CD4-positive, alpha-beta T cell treated with Interleukin-17A for 4 hours (primary cell): ENCODE measurements at places on chromosomes 7 and 10.
A peak's percentile ranks its signal among the peaks of the same experiment; 100 is the strongest.

DNA sequence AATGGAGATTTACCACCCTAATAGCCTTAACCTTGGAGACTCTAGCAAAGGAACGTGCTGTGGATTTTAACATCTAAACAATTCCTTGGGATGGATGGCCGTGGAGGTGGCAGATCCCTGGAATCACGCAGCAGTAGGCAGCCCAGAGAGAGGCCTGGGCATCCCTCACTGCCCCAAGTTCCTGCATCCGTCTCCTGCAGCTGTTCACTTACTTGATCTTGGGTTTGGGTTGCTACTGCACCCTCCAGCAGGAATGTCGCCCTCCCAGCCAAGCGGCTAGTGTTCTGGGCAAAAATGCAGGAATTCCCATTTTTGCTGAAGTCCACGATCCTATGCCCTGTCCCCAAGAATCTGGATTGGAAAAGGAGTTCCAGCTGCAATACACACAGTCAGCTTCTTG is 166.7 kb upstream of the SH2B2 start:
- DNase-seq: no peak

- DNase-seq: no peak
Observed at GRCh38 chr10:34933676-34934075, 118.6 kb upstream of the PARD3 start.

- DNase-seq: no peak
Observed at GRCh38 chr7:50733552-50733951, 49.1 kb downstream of the GRB10 start.

DNA sequence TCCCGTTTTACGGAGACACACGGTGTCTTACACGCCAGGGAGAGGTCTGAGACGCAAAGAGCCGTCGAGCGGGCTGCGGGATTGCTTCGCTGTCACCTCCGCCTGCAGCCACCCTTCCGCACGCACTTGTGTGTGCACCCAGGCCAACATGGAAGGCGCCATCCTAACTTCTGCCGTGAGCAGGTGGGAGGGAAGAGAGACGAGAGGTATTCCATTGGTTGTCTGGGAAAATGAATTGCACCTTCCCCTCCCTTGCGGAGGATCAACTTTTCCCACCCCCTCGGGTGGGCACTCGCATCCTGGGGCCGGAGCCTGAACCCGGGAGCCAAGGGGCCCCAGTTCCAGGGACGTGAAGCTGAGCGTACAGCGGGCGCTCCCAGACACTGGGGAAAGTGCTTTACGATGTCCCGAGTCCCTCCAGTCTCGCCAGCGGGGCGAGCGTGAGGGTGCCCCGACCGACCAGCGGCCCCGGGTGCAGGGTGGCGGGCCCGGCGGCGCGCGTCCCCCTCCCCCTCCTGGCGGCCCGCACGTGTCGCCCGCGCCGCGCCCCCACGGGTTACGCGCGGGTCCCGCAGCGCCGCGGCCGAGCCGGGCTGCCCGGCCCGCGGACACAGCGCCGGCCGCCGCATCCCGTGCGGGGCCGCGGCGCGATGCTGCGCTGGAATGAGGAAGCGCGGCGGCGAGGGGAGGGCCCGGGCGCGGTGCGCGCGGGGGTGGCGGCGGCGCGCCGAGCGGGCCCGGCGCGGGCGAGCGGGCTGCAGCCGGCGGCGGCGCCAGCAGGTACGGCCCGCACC is 984 bp upstream of the IKZF1 start:
- peak; percentile 72 for DNase-seq

GRCh38 chr10:67477868-67478267 is 218.1 kb downstream of the CTNNA3 start:
- no peak for DNase-seq

GRCh38 chr10:70997236-70997635 is 108.9 kb upstream of the PCBD1 start:
- no peak for DNase-seq

GRCh38 chr10:4685904-4686643 is 139.9 kb upstream of the AKR1E2 start:
- no peak for DNase-seq

DNA sequence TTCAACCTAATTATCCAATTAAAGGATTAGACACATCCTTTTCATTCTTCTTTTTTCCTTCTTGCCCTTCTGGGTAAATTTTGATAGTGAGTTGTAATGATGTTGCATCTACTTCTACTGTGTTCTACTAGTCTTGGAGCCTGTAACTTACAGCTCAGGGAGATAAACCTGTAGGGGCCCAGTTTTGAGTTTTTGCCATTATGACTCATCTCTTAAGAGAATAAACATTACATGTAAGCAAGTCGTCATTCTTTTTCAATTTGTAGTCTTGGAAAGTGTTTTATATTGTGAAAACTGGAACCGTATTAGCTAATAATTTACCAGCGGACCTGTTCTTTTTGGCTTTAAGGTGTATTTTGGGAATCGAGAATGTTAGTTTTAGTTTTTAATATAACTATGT is 89.7 kb upstream of the RPA3 start:
- DNase-seq: no peak

DNA sequence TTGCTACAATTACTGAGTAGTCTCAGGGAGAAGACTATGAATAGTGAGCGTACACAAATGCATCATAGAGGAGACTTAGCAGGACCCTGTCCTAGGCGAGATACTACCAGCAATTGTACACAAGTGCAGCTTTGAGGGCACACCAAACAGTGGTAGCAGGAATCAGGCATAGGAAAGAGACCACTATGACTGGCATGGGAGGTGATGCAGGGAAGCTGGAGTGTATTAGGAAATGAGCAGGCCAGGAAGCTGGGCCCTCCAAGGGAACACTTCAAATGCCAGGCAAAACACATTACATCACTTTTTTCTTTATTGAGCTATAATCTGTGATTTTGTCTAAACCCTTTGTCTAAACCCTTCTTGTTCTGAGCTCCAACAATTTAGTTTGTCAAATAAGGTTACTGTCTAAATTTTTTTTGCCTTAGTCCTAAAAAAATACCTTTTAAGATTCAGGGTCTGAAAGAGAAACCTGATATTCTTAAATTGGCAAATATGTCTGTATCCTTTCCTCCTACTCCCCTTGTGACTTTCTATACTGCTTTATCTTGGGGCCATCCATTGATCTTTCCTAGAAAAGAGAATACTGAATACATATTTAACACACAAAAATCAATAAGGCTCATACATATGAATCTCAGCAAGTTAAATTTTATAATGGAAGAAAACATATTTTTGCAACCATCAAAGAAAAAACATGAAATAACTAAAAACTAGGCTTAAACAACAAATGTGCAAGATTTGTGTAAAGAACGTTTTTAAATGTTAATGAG is 193.8 kb upstream of the PHYHIPL start:
- no peak for DNase-seq

DNA sequence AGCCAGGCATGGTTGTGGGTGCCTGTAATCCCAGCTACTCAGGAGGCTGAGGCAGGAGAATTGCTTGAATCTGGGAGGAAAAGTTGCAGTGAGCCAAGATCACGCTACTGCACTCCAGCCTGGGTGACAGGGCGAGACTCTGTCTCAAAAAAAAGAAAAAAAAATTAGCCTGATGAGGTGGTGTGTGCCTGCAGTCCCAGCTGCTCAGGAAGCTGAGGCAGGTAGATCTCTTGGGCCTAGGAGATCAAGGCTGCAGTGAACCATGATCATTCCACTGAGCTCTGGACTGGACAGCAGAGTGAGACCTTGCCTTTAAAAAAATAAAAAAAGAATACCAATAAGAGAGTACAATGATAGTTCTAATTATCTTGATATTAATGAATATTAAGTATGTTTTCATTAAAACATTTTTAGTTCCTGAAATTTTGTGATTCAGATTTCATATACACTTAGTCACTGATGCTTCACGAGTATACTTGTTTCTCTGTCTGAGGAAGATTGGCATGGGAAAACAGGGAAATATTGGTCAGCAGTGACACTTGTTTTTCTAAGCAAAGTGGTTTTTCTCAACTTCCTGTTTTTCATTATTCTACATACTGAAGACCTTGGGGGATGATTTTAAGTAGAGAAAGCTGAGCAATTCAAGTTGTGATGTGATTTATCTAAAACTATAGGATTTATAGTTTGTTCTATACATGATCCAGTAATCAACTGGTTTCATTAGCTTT is 76.8 kb downstream of the ADK start:
- DNase-seq: peak; percentile 43

DNA sequence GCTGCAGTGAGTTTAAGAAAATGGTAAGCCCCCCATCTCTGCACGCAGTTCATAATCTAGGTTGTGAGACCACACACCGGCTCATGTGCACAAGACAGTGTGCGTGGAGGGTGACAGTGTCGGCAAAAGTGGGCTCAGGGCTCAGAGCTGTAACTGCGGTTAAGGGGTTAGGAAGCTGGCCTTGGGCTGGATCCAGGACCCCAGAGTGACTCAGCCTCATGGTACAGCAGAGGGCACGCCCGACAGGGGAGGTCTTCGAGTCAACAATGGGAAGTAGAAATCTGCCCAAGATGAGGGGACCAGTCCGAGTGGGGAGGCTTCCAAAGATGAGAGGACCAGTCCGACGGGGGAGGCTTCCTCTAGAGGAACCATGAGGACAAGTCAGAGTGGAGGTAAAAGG is 437.7 kb downstream of the DNAJB6 start:
- DNase-seq: no peak

DNA sequence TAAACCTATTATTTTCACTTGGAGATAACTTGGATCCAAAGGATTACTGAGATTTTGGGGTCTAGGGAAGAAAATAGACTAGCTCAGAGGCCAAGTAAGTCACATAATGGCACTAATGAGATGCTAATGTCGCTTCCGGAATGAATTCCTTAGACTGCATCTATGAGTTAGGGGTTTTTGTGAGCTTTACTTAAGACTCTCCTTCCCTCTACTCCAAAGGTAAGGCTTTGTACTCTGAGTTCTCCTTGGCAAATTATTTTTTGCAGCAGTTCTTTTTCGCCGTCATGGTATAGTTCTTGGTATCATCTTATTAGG is 143.9 kb upstream of the KLF14 start:
- no peak for DNase-seq

DNA sequence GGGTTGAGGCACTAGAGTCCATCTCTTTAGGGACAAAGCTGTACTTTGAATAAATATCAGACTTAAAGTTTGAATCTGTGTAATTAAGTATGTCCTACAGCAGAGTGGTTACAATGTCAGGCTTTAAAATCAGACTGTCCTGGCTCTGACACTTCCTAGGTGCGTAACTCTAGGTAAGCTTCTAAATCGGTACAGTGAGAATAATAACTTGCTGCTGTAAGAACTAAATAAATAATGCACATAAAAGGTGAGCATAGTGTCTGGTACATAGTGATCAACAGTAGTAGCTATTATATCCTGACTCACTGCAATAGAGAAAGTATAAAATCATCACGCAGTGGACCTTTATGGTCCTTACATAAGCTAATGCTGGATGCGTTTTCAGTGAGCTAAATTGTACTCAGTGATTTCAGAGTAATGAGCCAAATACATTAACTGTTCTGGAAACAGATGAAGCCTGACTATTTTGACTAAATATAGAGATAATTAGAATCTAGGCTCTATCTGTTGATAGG is 72.2 kb upstream of the PDK4 start:
- DNase-seq: no peak

DNA sequence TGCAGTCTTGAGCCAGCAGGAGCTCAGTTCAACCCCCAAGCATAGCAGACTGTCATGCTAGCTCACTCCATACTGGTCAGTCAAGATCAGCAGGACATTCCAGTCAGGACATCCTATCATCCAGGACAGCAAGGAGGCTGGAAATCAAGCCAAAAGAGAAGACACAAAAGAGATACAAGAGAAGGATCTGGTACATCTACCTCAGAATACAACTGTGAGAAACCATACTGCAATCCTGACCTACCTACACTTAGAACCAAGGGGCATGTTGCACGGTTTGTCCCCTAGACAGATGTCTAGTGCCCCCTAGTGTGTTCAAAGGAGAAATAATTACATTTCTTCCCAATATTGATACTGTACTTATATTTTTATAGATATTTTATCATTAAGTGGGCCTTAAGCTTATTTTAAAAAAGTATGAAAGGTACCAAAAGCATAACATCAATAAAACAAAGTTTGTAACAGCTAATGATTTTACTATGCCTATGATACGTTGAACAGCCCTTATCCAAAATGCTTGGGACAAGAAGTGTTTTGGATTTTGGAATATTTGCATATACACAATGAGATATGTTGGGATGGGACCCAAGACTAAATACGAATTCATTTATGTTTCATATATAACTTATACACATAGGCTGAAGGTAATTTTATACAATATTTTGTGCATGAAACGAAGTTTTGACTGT is 26.7 kb downstream of the ERCC6 start:
- peak; percentile 16 for DNase-seq

- DNase-seq: no peak
Observed at GRCh38 chr10:11159543-11160215, 142.0 kb downstream of the CELF2 start.

DNA sequence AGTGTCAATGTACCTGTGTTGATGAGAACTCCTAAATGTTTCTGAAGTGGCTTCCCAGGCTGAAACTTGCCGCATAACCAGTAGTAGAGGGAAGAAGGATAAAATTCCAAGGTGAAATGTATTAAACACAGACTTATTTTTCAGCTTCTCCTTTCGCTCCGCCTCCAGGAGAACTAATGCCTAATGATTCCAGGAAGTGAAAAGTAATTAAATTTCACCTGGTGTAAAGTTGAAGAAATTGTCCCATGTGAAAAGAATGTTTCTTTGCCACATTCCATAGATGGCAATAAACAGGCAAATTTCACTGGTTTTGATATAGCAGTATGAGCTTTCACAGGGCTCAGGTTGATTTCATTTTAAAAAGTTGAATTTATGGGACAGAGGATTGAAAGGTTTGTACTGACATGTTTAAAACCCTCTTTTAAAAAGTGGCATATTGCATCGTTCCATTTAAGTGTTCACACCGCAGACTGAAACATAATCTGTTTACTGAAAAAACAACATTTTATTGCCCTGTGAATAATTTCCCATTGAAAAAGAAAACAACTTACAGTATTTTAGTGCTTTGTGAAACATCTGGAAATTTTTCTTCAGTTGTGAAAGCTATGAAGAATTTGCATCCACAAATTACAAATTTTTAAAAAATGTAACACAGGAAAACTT is 453.4 kb upstream of the NFE2L3 start:
- no peak for DNase-seq

- no peak for DNase-seq
Observed at GRCh38 chr7:37320140-37320847, 128.4 kb downstream of the ELMO1 start.

- DNase-seq: no peak
Observed at GRCh38 chr7:2921653-2922347, 77.7 kb upstream of the GNA12 start.

DNA sequence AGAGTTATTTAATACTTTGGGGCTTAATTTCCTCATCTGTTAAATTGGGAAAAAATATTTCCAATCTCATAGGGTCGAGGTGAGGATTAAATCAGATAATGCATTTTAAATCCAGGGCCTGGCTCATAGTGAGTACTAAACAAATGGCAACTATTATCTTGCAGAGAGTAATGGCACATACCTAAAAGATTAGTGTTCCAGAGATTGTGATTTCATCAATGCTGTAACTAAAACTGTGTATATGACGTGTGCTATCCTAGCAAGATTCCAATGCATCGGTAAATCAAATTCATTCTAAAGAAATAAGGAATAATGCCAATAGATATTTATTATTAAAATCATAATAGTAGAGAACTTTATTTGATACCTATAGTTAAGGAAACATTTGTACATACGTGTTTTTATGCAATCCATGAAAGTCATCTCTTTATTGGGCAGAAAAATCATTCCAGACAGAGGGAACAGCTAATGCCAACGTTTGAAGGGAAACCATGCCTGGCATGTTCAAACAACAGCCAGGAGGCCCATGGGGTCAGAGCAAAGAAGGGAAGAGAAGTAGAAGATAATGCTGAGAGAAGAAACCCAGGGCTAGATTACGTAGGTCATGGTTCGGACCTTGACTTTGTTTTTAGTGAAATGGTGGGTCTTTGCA is 174.8 kb upstream of the AGR3 start:
- DNase-seq: no peak
